NCI-H146 (cell line): ENCODE measurements at places on chromosomes 3 and 15.

- no peak for DNase-seq
Observed at GRCh38 chr3:187748050-187748481, 2.8 kb upstream of the BCL6 start.

GRCh38 chr3:185925353-185925752, 12.5 kb downstream of the TRA2B start:
- DNase-seq, result no peak

DNA sequence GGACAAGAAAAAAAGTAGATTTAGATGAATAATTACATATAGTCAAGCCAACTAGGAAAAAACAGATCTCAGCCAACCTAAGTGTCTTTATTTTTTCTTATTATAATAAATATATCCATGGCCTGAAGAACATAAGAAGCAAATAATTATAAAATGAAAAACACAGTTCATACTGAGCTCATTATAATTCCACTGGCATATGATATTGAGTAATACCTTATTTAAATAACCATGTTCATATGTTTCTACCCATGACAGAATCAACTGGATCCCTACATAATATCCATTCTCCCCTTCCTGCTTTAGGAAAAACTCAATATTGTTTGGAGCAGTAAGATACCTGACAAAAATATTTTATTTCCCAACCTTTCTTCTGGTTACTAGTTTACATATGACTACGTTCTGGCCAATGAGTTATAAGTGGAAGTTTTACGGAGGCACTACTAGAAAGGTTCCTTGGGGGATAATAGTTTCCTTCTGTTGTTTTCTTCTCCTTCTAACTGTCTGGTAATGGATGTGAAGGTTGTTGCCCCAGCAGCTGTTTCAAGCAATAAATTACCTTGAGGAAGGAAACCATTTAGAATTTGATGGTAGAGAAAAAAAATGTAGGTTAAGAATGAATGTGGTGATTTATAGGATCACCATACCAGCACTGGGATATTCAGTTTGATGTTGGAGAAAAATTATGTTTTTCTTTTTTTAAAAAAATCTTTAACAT, 184.1 kb upstream of the MBNL1 start:
- DNase-seq, result no peak

GRCh38 chr15:87704276-87704675, 552.3 kb downstream of the NTRK3 start:
- no peak for DNase-seq

DNA sequence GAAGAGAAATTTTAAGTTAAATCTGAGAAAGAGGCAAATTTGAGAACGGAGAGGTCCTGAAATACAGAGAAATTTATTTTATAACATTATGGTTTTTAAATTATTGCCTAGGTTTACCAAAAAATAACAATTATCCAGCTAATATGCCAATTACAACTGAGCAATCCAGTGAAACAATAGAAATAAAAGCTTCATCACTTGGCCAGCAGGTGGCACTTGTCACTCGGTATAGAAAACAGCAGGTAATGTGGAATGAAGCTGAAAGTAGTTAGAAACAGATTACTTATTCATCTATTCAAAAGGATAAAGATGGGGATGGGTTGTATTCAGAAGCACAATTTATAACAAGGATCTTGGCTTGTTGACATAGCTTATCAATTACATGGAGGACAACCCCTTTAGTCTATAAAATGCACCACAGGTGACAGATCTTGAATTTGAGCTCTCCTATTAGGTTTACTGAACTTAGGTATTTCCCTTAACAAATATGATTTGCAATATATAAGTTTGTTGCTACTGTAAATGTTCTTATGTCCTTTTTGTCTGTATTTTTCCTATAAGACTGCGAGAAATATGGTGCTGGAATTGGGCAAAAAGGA, 70.1 kb upstream of the GUCA1C start:
- DNase-seq, result peak; percentile 64

DNA sequence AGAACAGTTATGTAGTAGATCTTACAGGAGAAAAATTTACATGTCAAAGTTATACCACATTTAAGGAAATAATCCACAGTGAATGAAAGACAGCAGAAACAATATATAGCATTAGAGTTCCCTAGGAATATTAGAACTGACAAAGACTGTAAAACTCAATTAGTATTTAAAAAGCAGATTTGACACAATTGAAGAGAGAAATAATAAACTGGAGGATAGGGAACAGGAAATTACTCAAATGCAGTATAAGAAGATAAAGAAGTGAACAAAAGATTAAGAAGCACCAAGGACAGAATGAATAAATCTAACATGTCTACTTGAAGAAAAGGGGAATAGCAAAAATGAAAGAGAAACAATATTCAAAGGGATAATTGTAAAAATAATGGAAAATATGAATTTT, 132.6 kb upstream of the CHRNA7 start:
- no peak for DNase-seq
